NCI-H82 (cell line): ENCODE measurements at places on chromosomes 11 and 22.

DNA sequence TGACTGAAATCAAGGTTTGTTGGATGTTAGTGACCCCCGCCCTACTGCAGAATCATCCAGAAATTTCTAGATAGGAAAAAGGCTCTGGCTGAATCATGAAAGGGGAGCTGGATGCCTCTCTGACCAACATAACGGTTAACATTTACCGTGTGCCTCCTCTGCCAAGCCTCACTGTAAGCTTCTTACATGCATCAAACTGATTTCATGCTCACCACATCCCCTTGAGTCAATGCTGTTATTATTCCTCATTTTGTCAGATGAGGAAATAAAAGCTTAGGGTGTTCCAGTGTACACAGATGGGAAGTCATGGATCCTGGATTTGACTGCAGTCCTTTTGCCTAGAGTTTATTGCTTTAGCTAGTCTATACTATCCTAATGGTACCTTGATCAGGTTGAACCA, 5.9 kb upstream of the HMOX1 start:
- DNase-seq, result peak; percentile 13

GRCh38 chr22:49009359-49010063, 818.2 kb downstream of the BRD1 start:
- DNase-seq, result no peak

DNA sequence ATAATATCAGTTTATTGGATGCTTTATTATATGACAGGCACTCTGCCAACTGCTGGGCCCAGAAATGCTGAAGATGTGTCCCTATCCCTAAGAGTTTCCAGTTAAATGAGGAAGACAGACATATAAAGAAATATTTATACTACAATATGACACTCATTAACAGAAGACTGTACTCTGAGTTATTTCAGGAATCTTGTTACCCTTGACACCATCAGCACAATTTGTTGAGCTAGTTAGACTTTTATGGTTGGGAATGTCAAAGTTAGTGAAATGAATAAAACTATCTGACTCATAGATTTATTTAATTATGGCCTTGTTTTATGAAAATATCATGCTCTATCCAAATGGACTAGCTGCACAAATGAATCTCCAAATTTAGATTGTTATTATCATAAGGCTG, 25.6 kb upstream of the MSANTD4 start:
- no peak for DNase-seq

GRCh38 chr11:122883646-122883979, 1.1 kb downstream of the JHY start:
- no peak for DNase-seq

DNA sequence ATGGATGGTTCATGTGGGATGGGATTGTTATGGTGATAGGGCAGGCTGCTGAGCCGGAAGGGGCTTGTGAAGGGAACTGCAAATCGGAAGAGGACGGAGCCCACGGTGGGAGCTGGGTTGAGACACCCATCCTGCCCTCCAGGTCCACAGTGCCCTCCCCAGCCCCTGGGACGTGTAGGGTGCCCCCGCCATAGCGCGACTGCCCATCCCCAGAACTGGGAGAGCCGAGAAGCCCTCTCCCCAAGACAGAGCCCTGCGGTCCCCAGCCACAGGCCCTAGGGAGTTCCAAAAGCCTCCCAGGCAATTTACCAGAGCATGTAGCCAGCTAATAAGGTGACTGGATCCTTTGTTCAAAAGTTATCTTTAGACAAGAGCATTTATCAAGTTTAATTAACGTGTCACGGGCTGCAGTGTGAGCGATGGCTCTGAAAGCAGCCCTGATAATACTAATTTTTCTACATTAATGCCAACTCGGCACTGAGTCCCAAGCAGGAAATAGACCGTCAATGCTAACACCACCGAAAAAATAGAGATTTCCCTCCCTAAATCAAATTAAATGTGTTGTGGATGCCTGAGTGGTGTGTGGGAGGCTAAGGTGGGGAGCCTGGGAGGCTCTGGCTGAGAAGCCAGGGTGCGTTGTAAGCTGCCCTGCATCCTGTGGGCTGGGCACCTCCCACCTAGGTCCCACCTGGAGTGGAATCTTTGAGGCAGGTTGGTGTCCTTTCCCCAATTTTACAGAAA, 76.8 kb upstream of the RTL6 start:
- no peak for DNase-seq

GRCh38 chr11:70371241-70371640, 27.1 kb upstream of the CTTN start:
- DNase-seq, result no peak

GRCh38 chr11:104556606-104557301, 341.5 kb downstream of the CASP12 start:
- no peak for DNase-seq

GRCh38 chr22:24445481-24446259, 18.3 kb downstream of the ADORA2A start:
- peak; percentile 98 for DNase-seq

DNA sequence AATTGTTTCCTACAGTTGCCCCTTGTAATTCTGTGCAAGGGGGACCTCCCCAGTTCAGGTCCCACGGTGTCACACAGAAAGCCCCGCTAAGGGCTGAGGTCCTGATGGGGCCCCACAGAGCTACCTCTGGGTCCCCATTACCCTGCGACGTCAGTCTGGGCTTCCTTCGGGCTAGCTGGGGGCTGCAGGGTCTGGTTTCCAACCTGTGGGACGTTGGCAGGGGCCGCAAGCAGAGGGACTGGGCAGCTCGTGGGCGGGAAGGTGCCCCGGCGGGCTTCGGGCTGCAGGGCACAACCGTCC, 698 bp downstream of the SLC37A4 start:
- no peak for DNase-seq

DNA sequence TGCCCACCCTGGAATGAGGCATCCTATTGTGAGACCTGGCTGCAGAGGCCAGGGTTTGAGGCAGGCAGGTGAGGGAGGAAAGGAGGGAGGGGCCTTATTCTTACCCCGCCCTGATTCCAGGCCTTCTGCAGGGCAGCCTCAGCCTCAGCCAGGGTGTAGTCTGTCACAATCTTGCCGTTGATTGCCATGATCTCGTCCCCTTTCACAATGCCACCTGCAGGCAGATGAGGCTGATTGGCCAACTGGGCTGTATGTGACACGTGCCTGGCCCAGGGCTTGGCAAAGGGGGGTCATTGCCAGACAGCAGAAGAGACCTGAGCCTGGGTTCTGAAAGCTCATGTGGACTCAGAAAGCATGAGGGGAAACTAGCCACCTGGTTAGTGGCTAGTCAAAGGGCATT, 21.4 kb upstream of the ABCC8 start:
- DNase-seq, result no peak

DNA sequence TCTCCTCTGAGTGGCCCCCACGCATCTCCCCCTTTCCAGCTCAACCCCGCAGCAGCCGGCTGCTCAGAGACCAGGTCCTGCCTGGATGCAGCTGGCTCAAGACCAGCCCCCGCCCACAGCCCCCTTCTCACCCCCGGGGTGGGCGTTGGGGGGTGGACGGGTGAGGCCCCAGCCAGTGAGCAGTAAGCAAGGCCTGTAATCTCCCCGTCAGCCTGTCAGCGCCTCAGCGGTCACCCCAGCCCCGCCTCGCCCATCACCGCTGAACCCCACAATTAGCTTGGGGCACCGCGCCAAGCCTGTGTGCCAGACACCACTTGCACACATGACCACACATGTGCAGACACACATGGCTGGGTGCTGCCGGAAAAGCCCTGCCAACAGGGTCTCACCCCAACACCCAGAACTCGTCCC, 5.9 kb downstream of the PLXNB2 start:
- DNase-seq, result no peak

- no peak for DNase-seq
Observed at GRCh38 chr11:12051287-12051662, 42.8 kb upstream of the DKK3 start.

DNA sequence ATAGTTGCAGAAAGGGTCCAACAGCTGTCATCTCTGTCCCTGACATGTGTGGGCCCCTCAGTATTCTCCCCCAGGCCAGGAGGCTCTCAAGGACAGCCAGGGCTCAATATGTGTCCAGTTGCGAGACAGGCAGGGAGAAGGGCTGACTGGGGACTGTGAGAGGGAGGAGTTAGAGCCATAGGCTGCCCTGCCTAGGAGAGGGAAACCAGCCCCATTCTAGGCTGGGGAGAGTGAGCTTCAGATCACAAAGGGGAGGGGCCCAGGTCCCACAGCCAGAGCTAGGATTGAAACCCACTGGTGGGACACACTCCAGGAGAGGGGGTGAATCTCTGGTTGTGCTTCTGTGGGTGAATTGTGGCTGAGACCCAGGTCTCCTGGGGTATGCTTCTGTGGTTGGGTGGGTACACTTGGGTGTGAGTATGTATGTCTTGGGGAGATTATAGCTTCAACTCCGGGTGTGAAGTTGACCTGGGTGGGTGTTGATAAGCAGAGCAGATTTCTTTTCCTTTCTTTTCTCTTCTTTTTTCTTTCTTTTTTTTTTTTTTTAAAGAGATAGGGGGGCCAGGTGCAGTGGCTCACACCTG, 2.1 kb upstream of the CARNS1 start:
- DNase-seq, result no peak

DNA sequence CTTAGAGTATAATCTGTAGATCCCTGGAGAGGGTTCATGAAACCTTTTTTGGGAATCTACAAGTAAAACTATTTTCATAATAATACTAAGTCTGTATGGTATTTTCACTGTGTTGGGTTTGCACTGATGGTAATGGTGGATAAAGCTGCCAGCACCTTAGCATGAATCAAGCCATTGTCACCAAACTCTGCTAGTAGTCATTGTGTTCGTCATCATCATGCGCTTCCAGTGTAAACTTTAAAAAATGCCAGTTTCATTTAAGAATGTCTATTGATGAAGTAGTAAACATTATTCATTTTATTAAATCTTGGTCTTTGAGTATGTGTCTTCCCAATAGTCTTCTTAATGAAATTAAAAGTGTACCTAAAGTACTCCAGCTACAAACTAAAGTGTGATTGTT, 15.0 kb downstream of the ALKBH3 start:
- DNase-seq, result no peak

- DNase-seq, result no peak
Observed at GRCh38 chr11:33377412-33378370, 120.5 kb downstream of the HIPK3 start.

DNA sequence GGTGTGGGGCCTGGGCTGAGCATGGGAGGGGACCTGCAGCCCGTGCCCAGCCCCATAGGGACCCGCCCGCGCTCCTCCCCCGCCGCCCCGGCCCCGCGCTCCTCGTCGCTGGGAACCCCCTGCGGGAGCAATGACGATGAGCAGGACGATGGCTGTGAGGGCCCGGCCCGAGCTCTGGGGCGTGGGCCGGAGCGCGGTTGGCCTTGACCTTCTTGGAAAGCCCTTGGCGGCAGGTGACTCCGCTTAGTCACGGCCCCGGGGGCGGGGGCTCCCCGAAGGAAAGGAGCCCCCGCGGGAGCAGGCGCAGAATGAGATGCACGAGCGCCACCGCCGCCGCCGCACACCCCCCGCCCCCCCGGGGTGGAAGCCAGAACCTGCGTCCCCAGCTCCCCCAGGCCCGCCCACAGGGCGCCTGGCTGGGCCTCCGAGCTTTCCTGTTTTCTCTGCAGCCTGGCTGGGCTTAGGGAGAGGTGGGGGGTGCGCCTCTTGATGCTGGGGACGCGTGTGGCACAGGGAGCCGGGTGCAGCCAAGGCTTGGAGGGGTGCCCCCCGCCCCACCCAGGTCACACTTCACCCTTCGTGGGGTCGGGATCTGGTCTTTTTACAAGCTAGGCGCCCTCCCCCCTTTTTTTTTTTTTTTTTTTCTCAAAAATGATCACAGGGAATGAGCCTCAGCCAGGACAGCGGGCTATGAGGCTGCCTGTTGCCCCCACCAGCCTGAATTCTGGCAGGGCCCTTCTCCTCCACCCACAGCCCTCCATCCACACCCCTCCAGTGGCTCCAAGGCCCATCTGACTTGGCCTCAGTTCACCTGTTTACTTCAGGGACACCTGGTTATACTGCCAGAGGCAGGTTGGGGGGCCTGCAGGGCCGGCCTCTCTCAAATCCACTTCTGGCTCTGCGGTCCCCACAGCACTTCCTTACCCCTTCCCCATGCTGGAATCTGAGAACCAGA, 17.9 kb downstream of the CRELD2 start:
- DNase-seq, result peak; percentile 71
